ENCODE measurements at places on chromosomes 2 and 18.

DNA sequence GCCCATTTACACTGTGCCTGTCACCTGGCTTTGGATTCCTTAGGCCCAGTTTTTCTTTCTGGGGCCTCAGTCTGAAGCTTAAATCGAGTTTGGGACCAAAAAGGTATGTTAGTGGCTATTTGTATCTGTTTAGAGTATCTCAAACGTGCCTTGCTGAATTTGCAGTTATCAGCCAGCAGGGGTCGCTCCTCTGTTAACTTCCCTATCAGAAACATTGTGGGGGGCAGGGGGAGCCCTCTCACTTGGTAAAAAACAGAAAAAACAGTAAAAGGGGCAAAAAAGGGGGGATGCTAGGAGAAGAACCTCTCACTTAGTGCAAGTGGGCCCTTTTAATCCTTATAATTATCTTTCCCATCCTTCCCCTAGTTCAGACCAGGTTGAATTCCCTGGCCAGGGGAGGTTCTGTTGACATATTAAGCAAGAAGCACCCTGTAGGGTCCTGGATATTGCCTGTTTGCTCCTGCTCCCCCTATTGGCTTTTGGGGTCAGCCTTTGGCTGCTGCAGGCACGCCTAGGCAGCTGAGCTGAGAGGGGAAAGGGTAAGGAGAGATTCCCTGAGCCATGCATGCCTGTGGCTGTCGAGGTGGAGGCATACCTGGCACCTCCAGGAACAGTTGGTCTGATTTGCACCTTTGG lies 8.8 kb upstream of the IFIH1 start:
- DNase-seq, result no peak

DNA sequence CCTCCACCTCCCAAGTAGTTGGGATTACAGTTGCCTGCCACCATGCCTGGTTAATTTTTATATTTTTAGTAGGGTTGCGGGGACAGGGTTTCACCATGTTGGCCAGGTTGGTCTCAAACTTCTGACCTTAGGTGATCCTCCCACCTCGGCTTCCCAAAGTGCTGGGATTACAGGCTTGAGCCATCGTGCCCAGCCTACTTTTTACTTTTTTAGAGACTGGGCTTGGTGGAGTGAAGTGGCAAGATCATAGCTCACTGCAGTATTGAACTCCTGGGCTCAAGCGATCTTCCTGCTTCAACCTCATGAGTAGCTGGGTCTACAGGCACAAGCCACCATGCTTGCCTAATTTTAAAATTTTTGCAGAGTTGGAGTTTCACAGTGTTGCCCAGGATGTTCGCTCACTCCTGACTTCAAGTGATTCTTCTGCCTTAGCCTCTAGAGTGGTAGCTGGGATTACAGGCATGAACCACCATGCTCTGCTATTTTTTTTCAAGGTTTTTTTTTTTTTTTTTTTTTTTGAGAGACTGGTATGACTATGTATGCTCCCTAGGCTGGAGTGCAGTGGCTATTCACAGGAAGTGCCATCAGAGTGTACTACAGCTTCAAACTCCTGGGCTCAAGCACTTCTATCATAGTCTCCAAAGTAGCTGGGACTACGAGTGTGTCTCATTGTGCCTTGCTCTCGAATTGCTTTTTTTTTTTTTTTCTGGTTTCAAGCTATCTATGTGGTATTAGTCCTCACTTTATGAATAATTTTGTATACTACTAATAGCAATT lies 11.9 kb downstream of the MSH2 start:
- no peak for DNase-seq

GRCh38 chr2:121689356-121689755 lies 40.1 kb upstream of the CLASP1 start:
- no peak for DNase-seq

DNA sequence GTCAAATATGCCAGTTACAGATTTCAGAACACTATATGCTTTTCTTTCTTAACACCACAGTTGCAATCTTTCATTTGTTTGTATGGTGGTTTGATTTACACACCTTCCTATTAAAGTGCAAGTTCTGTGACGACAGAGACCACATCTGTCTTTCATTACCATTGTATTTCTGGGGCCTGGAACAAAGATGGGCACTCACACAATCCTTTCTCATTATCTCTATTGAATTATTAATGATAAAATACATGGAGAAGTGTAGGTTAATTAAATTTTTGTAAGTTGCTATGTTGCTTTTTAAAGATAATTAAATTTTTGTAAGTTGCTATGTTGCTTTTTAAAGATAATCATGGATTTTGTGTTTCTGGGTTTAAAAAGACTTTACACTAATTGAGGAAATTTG lies 79.9 kb downstream of the KCTD18 start:
- no peak for DNase-seq

DNA sequence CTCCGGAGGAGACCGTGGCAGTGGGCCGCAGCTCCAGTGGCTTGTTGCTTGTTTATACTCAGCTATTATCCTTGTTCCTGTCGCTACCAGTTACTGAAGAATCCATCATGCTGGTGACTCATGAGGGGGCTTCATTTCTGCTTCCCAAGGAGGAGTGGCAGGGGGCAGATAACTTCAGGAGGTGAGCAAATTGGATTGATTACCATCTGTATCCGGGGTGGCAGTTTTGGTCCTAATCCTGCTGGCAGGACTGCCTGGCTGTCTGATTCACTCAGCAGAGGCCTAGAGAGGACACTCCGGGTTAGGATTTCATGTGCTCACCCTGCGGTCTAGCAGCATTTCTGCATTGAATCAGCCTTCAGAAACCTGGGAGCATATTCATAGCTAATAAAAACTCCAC lies 230.0 kb downstream of the ACTR3 start:
- no peak for DNase-seq

- no peak for DNase-seq
Observed at GRCh38 chr18:48408727-48409590, at the start of gene ZBTB7C. TSS of gene ZBTB7C (minus strand) at chr18:48409383.

DNA sequence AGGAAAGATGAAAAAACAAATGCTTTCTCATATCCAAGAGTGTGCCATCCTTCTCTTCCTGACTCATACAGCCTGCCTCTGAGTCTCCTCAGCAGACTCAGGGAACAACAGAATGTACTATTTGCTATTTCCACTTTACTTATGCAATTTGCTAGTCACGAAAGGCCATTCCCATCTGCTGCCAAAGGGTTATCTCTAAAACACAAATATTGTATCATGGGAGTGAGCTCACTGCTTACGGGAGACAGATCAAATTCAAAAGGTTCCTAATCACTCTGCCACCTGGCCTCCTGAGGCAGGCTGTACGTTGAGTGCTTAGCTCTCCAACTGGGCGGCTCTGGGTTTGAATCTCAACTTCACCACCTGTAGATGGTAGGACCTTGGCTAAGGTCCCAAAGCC lies 92.0 kb downstream of the GAREM1 start:
- no peak for DNase-seq

DNA sequence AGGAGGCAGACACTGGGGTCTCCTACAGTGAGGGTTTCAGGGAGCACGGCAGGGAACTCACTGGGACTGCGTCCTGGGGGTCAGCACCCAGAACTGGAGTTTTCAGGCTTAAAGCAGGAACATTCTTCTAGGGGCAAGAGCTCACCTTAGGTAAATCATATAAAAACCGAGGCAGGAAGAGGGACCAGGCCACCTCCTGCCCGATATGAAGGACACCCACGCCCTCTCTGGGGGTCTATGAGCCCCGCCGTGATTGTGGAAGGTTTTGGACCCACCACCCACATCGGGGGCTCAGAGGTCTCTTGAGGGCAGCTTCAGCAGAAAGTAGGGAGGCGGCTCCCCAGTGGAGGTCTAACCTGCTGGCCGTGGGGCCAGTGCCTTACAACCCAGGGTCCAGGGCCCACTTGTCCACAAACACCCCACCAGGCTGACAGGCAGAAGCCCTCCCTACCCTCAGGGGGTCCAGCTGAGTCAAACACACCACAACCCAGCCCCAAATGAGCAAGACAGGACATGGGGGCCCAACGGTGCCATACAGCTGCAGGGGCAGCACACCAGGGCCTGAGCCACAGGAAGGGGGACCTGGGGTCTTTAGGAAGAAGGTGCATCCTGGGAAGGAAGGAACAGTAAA lies 25.3 kb downstream of the CROCC2 start:
- no peak for DNase-seq

GRCh38 chr18:47283476-47283875 lies 32.0 kb upstream of the SKOR2 start:
- no peak for DNase-seq

DNA sequence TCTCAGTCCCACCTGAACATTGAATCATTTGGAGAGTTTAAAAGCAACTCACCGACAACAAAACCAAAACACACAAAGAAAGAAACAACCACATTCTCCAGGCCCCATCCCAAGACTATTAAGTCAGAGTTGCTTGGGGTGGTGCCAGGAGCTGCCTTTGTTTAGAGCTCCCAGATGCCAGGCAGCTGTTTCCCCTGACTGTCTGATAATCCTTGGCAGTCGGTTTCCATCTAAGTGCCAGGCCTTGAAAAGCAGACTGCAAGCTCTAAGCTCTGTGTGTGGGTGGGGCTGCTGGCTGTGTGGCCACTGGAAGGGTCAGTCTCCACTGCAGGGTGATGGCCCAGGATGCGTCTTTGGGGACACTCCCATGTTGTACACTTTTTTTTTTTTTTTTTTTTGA lies 255.3 kb upstream of the AGAP1 start:
- no peak for DNase-seq

DNA sequence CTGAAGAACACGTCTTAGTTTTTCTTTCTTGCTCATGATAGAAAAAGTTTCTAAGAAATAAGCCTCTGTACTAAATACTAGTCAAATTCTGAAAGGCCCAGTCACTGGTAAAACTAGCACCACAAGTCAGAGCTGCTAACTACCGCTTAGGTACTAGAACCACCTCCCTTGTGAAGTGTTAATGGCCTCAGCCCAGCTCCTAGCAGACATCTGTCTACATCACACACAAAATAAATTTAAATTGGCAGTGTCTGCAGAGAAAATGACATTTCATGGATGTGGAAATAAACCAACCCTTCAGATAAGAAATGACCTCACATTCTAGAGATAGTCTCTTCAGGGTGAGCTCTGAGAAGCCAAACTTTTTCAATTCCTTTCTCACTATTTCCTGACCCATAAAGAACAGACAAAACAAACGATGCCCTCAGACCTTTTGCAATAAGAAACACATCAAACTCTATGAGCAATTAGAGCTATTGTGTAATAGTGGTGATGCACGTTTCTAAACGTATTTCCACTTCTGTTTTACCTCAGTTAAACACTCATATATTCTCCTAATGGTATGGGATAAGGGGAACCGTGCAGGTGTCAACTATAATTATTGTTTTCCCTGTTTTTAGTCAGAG lies 70.3 kb upstream of the DSG1 start:
- no peak for DNase-seq

DNA sequence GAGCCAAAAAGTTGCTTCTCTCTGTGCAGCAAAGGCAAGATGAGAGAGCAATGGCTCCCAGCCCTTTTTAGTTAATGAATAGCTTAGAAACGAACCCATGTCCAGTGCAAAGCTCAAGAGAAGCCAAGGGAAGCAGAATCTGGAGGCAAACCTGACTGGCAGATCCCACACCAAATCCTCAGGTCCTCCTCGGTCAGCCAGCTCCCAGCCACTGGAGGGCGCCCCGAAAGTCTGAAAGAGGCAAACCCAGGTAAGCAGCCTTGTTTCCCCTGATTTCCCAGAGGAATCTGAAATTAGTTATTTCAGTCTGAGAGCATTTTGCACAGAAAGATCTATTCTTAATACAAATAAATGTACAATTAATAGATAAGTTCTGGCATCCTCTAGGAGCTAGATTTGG lies 71.3 kb upstream of the PID1 start:
- no peak for DNase-seq

DNA sequence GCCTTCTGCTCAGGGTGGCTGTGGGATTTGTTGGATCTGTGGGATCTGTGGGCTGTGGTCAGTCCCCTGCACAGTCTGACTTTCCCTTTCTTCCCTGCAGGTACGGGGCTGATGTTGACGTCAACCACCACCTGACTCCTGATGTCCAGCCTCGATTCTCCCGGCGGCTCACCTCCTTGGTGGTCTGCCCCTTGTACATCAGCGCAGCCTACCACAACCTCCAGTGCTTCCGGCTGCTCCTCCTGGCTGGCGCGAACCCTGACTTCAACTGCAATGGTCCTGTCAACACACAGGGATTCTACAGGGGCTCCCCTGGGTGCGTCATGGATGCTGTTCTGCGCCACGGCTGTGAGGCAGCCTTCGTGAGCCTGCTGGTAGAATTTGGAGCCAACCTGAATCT lies 17.5 kb downstream of the ASB1 start:
- DNase-seq, result no peak

GRCh38 chr2:163778045-163778781 lies 42.4 kb upstream of the FIGN start:
- no peak for DNase-seq

GRCh38 chr2:181471226-181471625 lies 14.0 kb downstream of the ITGA4 start:
- no peak for DNase-seq

DNA sequence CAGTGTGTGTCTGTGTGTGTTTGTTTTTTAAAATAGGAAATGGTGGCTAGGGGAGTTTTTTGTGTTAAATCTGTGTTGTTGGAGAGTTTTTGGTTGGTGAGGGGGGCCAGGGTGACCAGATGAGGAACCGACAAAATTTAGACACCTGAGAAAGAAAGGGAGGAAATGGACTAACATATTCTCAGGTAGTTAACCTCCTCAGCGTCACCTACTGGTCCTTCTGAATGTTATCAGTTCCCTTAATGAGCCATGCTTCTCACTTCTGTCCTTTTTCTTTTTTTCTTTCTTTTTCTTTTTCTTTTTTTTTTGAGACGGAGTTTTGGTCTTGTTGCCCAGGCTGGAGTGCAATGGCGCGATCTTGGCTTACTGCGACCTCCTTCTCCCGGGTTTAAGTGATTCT lies 107.0 kb downstream of the FMNL2 start:
- DNase-seq, result no peak

- no peak for DNase-seq
Observed at GRCh38 chr2:15869396-15869795, 71.0 kb upstream of the MYCN start.

DNA sequence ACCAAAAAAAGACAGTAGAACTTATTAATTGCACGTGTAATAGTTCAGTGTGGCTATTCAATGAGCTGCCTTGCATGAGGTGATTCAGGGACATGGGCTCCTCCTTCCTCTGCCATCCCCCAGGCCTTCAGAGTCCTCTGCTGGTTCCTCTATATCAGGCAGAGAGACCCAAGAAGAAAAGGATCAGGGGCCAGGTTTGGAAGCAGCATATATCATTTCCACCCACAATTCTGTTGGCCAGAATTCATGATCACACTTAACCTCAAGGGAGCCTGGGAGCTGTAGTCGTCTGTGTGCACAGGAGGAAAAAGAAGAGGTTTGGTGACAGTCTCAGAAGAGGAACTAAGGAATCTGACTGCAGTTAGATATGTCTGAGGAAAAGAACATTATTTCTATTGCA lies 114.0 kb upstream of the GLS start:
- DNase-seq, result no peak
